ENCODE measurements at places on chromosomes 16 and 17. TPM values are rescaled to one million over a fixed set of nuclear protein-coding genes. Genes with fewer than 3 reads are reported as not detected.

The YBX2 gene
- 0.05 TPM for polyA plus RNA-seq

The TBC1D3K gene
- not detected for polyA plus RNA-seq

The PRRT2 gene
- polyA plus RNA-seq = not detected

The CLEC18A gene
- 0.08 TPM for polyA plus RNA-seq

The TSPOAP1 gene
- 0.04 TPM for polyA plus RNA-seq

The CCL3 gene
- polyA plus RNA-seq = not detected

The CYBA gene
- polyA plus RNA-seq = 4.4 TPM

The ANKS4B gene
- not detected for polyA plus RNA-seq

The KRT40 gene
- 0.03 TPM for polyA plus RNA-seq

The MEIOB gene
- not detected for polyA plus RNA-seq

The NRN1L gene
- polyA plus RNA-seq = not detected

The ENPP7 gene
- polyA plus RNA-seq = not detected

The TIMM22 gene
- polyA plus RNA-seq = 24.8 TPM

The SCGB1C2 gene
- not detected for polyA plus RNA-seq

The RAC3 gene
- 23.0 TPM for polyA plus RNA-seq

All from keratinocyte (primary cell).